CD4-positive, alpha-beta memory T cell (primary cell): ENCODE measurements at places on chromosomes 1 and 21. TPM values are rescaled to one million over a fixed set of nuclear protein-coding genes. Genes with fewer than 3 reads are reported as not detected.
A peak's percentile ranks its signal among the peaks of the same experiment; 100 is the strongest.

GRCh38 chr1:94399453-94399852 is 18.7 kb upstream of the ABCD3 start:
- no peak for DNase-seq

DNA sequence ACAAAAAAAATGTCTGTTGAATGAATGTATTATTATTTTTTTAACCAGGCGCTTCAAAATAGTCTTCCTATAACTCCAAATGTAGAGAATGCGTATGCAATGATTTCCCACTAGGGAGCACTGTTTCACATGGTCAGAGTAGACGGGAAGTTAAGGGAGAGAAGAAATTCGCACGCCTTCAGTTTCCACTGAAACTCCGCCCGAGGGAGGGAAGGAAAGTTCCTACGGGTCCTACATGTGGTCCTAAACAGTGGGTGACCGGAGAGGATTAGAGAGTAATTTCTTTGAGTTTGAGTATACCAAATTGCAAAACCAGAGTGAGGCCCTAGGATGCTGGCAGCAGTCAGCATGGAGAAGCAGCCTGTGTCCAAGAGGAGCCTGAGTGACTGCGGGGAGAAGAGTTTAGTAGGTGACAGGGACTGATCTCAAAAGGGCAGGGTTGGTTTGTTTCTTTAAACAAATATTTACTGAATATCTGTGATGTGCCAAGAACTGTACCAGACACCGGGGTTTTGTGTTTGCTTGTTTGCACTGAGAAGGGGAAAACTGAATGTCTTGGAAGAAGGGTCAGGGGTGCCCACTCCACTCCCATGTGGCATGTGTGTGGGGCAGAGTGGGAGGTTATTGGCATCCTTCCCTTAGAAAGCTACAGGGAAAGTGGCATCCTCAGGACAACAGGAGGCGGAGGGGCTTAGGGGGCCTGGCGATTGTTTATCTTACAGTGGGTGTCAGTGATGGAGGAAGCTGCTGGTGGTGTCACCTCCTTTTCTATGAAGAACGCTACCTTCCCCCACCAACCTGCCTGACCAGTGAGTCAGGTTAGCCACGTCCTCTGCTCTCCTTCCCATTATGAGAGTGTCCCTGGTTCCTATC is 22.8 kb downstream of the RNU5D-1 start:
- peak; percentile 62 for DNase-seq

GRCh38 chr1:156767879-156768604 is 707 bp downstream of the PRCC start:
- no peak for DNase-seq

DNA sequence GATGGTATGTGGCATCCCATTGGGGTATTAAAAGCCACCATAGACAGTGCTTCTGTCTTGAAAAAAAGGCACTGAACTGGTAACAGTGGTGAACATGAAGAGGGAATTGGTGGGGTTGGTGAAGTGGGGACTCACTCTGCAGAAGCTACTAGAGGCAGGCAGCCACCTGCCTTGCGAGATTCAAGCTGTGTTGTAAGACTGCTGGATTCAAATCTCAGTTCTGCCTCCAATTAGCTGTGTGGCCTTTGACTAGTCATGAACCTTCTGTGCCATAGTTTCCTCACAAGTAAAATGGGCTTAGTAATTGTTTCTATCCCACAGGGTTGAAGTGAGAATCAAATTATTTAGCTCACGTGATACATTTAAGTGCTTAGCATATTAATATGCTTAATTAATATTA is 16.6 kb upstream of the ELOA start:
- DNase-seq: no peak

PGBD5 gene
- polyA plus RNA-seq: not detected

DNA sequence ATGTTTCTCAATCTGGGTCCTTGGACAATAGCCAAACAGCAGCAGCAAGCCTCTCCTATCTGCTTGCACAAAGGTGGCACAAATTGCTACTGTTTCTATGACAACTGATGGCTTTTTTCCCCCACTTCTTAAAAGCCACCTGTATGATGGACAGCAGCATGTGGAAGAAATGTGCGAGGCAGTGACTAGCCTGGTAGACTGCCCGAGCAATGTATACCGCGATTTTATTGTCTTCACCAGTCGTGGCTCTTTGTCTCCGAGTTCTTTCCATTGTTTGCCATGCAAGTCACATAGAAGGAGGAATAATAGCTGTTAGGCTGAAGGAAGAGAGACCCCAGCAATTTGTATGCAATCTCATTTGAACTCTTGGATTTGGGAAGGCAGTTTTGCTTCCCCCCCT is 79.4 kb downstream of the S1PR1 start:
- no peak for DNase-seq

KCNJ9 gene
- not detected for polyA plus RNA-seq

GRCh38 chr1:234719454-234720251 is 109.7 kb upstream of the IRF2BP2 start:
- no peak for DNase-seq

DNA sequence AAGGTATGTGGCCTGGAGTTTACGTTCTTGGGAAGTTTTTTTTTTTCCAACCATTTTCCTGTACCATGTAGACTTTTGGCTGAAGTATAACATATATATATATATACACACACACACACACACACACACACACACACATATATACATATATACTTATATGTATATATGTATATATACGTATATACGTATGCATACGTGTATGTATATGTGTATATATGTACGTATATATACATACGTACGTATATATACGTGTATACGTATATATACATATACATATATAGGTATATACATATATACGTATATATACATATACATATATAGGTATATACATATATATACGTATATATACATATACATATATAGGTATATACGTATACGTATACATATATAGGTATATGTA is 18.9 kb downstream of the CR1 start:
- no peak for DNase-seq

DNA sequence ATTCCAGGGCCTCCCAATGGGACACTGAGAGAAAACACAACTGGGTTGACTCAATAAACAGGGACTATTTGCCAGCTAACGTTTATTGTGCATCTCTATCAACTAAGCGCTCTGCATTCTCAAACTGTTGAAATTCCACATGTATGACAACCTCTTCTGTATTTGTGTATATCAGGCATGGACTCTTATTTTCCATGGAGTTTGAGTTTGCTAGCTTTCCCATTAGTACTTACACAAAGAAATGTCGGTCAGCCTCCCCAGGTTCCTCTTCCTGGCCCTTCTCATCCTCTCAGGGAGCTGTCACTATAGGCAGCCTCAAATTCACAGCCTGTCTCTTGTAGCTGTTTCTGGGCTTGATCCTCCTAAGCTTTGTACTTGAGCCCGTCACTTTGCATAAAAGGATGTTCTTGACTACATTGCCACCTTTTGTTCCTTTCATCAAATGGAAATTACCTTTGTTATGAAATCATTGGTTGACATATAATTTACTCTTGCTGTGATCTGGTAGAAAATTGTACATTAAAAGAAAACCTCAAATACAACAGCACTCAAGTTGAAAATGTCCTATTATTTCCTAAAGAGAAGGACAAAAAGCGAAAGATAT is 60.0 kb upstream of the NTPCR start:
- DNase-seq: no peak

ANGPTL3 gene
- not detected for polyA plus RNA-seq

DNA sequence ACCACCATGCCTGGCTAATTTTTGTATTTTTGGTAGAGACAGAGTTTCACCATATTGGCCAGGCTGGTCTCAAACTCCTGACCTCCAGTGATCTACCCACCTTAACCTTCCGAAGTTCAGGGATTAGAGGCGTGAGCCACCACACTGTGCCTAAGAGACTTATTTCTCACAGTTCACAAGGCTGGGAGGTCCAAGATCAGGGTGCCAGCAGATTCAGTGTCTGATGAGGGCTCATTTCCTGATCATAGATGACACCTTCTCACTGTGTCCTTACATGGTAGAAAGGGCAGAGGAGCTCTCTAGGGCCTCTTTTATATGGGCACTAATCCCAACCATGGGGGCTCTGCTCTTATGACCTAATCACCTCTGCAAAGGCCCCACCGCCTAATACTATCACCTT is 58.8 kb downstream of the ARHGEF10L start:
- DNase-seq: no peak

RNF186 gene
- polyA plus RNA-seq: not detected

DNA sequence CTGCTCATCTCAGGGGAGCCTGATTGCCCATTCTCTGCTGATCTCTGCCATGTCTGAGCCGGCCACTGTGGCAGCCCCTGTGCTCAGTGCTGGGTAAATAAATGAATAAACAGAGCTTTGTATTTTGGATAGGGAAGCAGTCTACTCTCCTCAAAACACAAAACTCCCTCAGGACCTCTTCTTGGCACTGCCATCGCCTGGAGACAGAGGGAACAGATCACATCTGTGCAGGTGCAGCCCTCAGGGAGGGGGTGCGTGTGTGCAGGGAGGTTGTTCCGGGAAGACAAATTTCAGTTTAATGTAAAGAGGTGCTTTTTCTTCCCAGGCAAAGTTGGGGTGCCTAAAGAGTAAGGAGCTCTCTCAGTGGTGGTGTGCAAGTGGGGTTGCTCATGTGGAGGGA is 7.7 kb upstream of the FAM167B start:
- DNase-seq: no peak

GRCh38 chr1:234605983-234606783 is 3.8 kb downstream of the IRF2BP2 start:
- DNase-seq: peak; percentile 60

GRCh38 chr1:165129568-165130164 is 226.8 kb downstream of the LMX1A start:
- DNase-seq: no peak

CTH gene
- polyA plus RNA-seq: 1.3 TPM

DNA sequence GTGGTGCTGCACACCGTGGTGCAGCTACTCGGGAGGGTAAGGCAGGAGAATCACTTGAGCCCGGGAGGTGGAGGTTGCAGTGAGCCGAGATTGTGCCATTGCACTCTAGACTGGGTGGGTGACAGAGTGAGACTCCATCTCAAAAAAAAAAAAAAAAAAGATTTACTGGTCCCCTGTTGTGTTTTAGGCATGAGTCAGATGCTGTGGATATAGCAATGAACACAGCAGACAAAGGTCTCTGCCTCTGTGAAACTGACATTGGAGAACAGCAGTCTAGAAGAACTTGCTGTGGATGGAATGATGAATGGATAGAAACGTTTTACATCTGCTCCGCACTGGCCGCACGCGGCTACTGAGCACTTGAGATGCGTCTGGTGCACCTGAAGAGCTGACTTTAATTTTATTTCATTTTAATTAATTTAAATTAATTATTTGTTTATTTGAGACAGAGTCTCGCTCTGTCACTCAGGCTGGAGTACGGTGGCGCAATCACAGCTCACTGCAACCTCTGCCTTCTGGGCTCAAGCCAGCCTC is 24.5 kb upstream of the EPHA2 start:
- DNase-seq: no peak

DNA sequence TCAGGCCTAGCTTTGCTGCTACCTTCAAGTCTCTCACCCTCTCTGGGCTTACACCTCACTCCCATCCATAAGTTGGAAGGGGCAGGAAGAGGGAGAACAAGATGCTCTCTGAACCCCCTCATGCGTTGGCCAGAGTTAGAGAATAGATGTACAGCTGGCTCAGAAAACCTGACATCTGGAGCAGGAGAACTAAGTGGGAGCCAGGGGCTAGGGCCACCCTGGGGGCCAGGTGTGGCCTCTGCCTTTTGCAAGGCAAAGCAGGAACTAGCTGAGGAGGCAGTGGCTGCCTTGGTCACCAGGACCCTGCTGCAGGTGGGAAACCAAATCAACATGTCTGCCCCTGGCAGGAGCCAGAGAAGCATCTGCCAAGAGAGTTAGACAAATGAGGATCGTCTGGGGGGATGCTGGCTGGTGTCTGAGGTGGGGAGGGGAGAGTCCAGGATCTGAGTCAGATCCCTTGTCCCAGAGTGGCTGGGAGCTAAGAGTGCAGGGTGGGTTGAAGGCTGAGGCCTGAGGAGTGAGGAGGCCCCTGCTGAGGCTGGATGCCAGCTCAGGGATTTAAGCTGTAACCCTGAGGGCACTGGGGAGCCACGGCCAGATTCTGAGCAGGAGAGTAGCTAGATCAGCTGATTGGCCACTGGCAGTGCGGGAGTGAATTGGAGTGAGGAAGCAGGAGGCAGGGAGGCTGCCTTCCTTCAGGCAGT is 115.0 kb downstream of the EPHB2 start:
- no peak for DNase-seq

DNA sequence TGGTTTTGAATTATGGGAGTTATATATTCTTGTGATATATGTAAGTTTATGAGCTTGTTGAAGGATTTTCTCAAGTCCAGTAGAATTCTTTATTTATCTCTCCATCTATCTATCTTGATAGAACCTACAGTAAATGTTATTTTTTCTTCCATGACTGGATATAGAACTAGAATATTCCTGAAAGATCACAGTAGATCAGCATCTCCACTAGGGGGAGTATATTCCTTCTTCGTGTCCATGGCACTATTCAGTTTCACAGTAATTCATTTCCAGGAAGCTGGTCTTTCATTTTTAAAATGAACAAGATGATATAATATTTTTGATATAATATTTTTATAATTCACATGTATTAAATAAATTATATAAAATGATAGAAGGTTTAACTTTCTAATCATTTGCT is 18.8 kb downstream of the TMPRSS15 start:
- DNase-seq: no peak

- no peak for DNase-seq
These were observed 55.0 kb downstream of the SLC35D1 start for GRCh38 chr1:66998972-66999371.

GRCh38 chr1:246765521-246765920 is 41.3 kb downstream of the SCCPDH start:
- DNase-seq: no peak

DNA sequence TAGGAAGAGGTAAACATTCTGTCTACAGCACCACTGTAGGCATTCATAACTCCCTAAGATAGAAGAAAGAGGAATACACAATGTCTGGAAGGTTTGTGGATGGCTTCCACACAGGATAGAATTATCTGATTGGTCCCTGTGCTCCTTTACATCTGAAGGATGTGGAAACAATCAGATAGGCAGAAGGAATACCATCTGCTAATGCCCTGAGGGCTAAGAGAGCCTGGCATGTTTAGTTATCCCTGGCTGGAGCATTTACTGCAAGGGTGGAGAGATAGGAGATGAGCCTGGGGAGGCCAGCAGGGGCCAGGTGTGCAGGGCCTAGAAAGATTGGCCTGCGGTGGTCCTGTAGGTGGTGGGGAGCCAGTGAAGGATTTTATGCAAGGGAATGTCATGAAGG is 8.6 kb upstream of the ACBD3 start:
- no peak for DNase-seq

- no peak for DNase-seq
These were observed 13.4 kb downstream of the EPRS1 start for GRCh38 chr1:220032911-220033310.

- no peak for DNase-seq
These were observed 12.5 kb upstream of the ABCB10 start for GRCh38 chr1:229570891-229571516.

DNA sequence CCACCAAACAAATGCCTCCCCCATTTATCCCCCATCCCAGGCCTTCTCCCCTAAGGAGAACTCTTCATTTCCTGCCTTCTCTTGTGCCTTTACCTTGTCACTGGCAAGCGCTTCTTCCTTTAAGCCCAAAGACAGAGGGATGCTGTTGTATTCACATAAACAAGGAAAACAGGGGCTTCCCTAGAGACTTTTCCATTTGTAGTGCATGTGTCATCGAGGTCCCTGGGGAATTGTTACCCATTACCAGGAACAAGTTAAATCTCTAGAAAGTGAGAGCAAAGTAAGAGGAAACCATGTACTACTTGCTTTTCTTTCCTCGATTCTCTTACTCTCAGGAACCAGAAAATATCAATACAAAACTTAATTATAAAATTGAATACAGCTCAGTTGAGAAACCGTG is 114.4 kb upstream of the DPT start:
- DNase-seq: no peak
